C1 segment of cervical spinal cord (tissue), 14 donors: ENCODE measurements at places on chromosomes 12 and 14.

- no peak for DNase-seq
These were observed 65.7 kb upstream of the CAPRIN2 start for GRCh38 chr12:30820406-30820946.

DNA sequence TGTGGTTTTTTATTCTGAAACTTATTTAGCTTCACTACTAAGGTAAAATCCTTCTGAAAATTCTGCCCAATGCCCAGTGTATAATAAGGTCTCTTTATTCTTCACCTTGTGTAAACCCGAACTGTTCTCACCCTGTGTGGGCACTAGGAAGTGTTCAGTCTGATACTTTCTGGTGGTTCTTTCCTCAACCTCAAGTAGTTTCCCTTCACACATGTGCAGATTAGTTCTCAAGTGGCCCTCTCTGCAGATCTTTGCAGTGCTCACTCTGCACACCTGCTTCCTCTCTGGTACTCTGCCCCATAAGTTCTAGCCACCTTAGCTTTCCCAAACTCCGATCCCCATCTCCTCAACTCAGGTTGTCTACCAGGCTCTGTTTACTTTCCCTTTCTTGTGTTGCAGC, 61.6 kb downstream of the RAD51B start:
- DNase-seq = no peak

DNA sequence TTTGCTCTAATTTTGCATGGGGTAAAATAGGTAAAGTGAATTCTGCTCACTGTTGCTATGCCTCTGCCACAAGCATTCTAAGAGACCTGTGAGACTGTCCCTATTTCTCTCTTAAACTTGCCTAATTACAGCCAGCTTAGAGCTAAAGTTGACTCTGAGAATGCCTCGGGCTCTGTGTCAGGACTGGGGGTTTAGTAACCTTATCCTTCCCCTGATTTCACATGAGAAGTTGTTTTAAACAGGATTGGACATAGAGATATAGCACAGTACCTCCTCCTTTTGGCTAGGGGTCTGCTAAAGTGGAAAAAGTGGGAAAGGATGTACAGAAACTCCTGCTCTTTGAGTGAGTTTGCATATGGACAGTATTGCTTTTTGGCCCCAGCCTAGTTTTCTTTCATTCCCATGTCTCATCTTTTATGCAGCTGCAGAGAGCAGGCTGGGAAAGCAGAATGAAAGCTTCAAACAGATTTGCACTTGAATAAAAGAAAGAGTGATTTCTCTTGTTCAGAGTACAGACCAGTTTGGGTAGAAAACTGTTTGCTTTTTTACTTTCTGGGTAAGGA, 122.0 kb downstream of the RAD51B start:
- no peak for DNase-seq

GRCh38 chr14:95609398-95609990, 74.6 kb downstream of the GLRX5 start:
- no peak for DNase-seq

- DNase-seq = no peak
These were observed 8.5 kb upstream of the STON2 start for GRCh38 chr14:81408595-81408994.

- DNase-seq = peak; percentile 23
These were observed 3.2 kb downstream of the MLXIP start for GRCh38 chr12:122081697-122082221.

DNA sequence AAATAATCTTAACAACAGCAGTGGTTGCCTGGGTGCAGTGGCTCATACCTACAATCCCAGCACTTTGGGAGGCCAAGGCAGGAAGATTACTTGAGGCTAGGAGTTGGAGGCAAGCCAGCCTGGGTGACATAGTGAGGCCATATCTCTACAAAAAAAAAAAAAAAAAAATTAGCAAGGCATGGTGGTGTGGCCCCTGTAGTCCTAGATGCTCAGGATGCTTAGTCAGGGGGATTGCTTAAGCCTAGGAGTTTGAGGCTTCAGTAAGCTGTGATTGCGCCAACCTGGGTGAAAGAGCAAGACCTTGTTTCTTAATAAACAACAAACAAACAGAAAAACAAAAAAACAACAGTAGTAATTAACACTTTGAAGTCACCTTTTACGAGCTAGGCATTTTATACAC, 642 bp upstream of the ACSM4 start:
- no peak for DNase-seq

DNA sequence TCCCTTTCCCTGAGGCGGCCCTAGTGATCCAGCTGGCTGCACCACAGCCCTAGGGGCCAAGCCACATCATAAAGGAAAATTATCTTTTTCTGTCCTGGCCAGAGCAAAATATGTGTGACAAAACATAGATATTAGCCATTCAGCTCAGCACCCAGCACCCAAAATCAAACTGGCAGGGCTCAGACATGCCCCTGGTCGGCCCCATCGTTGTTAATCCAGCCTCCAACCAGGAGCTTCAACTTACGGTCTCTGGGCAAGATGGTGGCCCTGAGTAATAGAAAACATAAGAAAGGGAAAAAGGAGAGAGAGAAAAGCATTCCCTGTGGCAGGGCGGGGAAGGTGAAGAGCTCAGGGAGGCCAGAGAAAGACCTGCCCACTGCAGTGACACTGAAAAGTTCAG, 111.9 kb downstream of the EML1 start:
- no peak for DNase-seq

- DNase-seq = no peak
These were observed 6.9 kb upstream of the CLEC4E start for GRCh38 chr12:8547645-8548044.

DNA sequence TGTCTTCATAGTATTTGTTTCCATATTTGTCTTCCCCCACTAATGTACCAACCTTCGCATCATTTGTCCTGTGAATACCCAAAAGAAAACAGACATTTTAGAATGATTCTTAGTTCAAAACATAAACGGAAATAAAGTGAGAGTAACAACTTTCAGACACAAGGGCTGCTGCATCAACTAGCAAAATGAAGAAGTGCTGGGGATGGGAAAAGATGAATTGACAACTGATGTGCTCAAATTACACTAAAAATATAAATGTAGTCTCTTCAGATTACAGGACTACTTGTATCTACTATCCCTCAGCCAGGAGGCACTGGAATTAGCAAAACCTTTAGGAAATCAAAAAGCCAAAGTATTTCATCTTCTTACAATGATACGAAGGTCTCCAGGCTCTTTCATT, 743 bp downstream of the NDUFA12 start:
- no peak for DNase-seq
